ENCODE measurements at places on chromosomes 12 and 14.

DNA sequence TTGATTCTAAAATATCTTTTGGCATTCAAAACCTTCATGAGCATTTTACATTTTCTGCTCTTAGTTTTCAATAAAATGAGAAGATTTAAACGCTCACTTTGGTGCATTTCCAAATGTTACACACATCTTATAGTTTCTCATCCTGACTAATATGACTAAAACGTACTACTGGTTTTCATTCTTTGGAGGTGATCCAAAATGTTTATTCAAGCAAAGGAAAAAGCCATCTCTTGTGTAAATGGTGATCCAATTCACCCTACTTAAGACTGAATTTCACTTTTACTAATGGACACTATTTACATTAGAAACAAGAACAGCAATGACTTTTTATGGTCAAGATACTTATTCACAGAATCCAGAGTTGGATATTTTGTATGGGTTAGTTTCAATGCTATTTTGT is 86.6 kb downstream of the KITLG start:
- DNase-seq: no peak

GRCh38 chr12:15274561-15274967 is 47.7 kb upstream of the PTPRO start:
- no peak for DNase-seq

GRCh38 chr12:119990382-119990874 is 1.4 kb downstream of the BICDL1 start:
- DNase-seq: no peak

DNA sequence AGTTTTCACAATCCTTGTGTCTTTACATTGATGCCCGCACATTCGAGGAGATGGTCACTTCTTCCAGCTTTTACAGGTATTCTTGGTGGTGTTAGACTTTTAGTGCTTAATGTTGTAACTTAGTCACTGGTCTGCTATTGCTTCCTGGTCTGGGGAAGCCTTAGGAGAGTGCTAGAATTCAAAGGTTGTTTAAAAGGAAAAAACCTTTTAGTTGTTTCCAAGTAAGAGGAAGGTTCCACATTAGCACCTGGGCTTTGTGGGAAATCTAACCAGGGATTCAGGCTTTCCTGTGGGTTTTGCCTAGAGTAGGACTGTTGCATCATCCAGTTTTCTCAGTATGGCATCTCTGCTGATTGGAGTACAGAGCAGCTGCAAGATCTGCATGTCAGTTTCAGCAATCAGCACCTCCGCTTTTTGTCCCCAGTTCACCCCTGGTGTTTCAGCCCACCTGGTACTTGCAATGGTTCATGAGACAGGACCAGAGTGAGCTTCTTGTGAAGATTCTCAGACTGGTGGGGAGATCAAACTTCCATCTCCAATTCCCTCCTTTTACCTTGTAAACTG is 44.0 kb upstream of the PLBD1 start:
- DNase-seq: no peak

DNA sequence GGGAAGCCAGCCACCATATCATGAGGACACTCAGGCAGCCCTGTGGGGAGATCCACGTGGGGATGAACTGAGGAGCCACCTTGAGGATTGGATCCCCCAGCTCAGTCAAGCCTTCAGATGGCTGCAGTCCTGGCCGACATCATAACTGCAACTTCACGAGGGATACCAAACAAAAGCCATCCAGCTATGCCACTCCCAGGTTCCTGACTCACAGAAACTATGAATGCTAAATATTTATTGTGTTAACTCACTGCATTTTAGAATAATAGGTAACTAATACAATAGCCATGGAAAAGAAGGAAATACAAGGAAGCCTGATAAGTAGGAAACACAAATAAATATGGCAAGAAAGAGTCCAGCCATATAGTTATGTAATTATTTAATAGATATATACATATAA is 42.1 kb upstream of the FAM222A start:
- no peak for DNase-seq

- DNase-seq: no peak
Observed at GRCh38 chr14:53011053-53011462, 60.2 kb upstream of the FERMT2 start.

DNA sequence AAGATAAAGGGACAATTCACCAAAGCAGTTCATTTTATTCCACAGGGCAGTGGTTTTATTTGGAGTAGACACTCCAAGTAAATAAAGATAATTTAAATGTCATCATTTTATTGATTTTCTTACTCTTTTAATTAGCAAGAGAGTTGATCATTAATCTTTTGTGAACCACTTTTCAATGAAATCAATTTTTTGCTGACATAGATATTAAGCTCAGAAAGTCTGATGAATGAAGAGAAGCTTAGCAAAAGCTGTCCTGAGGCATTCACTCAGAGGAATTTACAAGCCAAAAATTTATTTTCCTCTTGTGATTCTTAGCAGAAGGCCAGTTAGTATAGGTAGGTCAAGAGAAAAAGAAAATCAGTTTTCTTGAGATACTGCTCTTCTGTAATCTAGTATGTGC is 618.0 kb downstream of the CCER1 start:
- no peak for DNase-seq

DNA sequence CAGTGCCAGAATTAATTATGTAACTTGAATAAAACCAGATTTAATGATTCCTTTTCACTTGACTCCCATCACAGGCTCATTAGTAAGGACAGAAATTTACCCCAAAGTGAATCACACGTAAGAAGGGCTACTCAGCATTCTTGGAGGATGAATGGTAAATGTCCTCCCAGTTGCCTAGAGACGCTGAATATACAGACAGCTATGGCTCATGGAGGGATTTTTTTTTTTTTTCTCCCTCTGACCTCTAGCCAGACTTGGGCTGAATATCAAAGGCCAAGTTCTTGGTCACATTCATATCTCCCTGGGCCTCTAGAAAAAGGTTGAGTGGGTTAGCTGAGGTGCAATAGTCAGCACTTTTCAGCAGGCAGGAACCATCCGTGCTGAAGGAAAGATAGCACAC is 77.5 kb downstream of the PHLDA1 start:
- no peak for DNase-seq

- no peak for DNase-seq
Observed at GRCh38 chr12:75848431-75848925, 183.1 kb downstream of the PHLDA1 start.

DNA sequence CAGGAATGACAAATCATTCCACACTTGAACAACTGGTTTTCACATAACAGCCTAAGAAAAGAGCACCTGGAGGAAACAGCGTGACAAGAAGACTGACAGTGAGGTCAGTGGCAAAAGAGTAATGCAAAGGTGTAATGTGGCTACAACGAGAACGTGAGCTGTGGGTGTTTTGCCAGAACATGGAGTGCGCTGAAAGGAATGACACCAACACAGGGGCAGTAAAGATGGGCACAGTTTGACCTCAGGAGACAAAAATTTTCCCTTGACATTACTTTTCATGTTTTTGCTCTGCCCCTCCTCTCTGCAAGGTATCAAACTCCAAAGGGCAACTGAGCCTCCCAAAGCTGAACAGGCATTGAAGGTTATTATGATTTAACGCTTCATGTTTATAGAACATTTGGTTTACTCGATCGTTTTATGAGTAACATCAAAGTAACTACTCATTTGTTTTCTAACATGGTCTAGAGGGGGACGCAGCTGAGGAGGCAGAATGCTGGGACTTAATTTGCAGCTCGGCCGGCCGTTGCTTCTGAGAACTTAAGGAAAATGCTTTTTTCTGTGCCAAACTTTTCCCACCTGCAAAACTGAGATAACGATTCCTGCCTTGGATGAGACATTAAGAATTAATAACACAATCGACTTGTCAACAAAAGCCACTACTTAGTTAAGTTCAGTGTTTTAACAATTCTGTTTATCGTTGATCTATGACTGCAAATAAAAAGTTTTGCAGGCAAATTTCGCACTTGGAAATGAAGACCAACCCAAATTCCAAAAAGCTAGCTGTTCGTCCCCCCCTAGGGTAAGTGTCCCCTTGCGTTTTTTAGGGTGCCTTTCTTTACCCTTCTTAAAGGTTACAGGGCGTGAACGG is 954 bp downstream of the HAUS4 start:
- no peak for DNase-seq

GRCh38 chr12:3116106-3116844 is 39.1 kb downstream of the TSPAN9 start:
- DNase-seq: no peak

DNA sequence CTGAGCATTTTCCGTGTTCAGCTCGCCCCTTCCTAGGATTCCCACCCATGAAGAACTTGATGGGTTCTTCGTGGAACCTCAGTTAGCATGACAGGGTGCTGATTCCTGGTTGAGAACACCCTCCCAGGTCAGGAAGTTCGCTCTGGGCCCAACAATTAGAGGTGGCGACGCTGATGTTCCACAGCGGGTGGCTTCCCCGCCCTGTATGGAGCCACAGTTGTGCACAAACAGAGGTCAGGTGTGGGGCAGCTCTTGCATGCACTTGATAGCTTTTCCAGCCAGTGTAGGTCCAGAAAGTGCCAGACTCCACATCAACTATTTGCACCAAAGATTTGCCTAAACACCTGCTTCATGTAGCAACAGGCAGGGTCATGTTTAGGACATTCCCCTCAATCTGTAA is 788.2 kb downstream of the MED13L start:
- DNase-seq: no peak

DNA sequence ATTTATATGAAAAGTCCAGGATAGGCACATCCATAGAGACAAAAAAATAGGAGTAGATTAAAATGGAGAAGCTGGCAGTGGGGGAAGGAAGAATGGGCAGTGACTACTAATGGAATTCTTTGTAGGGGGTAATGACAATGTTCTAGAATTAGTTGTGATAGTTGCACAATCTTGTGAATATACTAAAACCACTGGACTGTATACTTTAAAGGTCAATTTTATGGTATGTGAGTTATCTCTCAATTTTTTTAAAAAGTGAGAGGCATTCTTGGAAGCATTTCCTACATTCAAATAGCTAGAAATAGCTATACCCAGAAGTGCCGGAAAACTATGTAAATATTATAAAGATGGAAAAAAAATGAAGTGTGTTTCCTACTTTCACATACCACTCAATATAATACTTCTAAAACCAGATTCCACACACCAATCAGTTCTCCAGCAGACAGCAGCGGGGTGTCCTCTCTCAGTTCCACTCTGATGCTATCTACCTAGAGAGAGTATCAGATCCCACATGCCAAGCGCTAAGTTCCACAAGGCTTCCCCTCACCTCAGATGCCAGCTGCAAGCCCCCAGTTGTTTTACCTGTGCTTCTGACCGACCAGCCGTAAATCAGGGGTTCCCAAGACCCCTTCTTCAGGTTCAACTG is 41.7 kb upstream of the NID2 start:
- DNase-seq: no peak
